ENCODE measurements at places on chromosomes 6 and 20.

DNA sequence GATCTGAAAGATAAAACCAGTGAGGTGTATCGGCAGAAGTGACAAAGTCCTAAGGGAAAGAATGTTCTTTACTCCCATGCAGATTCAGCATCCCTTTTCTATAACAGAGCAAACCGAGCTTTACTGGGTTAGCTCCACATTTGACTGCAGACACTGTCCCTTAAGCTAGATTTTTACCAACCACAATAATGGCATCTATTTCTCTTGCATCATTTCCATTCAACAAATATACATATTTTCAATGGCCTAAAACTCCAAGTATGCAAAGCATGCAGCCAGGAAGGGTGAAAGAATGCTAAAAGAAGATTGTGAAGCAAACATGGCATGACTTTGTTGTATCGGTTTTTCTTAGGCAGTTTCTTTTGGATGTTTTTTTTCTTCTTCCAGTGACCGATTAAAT is 255.4 kb downstream of the OGFRL1 start:
- no peak for DNase-seq

- DNase-seq = no peak
Observed at GRCh38 chr6:17448165-17448564, 54.8 kb downstream of the CAP2 start.

DNA sequence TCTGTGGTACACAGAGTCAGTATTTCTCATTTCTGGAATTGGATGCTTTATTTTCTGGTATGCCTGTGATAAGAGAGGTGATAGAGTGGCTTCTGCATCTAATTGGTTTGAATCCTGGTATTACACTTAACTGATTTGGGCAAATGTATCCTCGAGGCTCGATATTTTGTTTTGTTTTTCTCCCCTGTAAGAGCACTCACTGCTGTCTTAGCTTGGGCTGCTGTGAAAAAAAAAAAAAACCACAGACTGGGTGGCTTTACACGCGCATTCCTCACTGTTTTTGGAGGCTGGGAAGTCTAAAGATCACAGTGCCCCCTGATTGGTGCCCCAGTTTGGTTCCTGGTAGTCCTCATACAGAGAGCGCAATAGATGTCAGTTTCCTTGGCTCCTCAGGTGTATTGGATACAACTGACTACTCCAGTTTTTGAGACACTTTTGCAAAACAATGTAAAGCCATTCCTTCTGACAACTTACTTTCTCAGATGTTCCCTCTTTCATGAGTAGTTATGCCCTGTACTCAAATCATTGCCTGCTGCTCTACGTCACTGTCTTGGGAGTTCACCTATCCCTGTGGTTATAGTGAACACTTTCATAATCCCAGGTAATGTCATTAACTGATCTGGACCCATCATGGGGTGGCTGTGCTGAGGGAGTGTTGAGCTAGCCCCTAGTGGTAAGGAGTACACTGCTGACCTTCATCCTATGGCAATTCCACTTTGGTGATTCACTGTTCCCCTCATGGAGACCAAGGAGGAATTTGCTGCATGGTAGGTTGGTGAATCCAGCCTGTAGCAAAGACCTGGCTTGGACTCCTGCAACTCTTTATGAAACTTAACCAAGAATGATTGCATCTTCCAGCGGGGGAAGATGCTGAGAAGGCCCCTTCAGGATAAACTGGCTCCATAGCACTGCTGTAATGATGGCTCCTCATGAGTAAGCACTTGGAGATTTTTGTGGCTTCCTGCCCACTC is 3.5 kb upstream of the ACAT2 start:
- no peak for DNase-seq

DNA sequence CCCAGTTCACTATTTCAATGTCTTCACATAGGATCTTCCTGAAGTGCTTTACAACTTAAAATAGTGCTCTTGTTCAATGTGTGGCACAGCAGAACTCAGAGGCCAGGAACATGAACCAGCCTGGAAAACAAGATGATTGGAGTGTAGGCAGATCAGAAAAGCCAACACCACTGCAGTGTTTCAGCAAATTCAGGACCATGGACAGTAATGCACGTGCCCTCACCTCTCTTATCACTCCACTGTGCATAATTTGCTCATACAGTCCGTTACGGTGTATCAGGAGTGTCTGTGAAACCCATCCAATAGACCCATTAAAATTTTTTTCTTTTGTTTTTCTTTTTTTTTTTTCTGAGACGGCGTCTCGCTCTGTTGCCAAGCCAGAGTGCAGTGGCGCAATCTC is 27.6 kb upstream of the HACE1 start:
- no peak for DNase-seq

- DNase-seq = no peak
Observed at GRCh38 chr6:8888468-8888867, 453.1 kb upstream of the SLC35B3 start.

GRCh38 chr6:33983109-33983716 is 162.7 kb downstream of the GRM4 start:
- no peak for DNase-seq

GRCh38 chr20:48904566-48905296 is 16.8 kb upstream of the ARFGEF2 start:
- peak; percentile 65 for DNase-seq

DNA sequence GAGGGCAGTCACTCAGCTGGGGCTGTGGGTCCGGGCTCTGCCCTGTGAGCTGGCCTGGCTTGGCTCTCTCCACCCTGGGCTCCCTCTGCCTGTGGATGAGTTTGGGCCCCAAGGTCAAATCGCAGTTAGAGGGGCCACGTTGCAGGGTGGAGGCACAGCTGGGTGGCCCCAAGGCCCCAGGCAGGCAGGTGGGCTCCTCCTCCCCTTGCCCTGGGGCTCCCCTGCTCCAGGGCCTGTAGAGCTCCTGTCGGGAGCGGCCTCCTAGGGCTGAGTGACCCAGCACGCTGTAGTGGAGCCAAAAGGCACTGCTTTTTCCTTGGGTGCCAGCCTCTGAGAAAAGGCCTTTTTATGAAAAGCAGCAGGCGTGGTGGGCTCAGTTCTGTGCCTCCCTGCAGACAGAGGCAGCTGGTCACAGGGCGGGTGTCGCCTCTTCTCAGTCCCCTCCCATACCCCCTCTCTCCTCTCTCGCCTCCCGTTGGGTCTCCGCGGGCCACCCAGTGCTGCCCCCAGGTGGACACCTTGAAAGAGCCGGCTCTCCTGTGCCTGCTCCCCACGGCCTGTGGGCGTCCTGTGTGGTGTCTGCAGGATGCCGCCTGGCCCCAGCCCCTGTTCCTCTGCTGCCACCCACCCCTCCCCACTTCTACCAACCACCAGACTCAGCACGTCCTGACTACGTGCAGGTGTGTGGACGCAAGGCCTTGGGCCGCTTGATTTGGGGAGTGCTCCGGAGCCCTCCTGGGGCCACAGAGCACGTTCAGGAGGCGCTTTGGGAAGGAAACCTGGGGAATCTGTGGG is 13.2 kb downstream of the SS18L1 start:
- DNase-seq = peak; percentile 58

DNA sequence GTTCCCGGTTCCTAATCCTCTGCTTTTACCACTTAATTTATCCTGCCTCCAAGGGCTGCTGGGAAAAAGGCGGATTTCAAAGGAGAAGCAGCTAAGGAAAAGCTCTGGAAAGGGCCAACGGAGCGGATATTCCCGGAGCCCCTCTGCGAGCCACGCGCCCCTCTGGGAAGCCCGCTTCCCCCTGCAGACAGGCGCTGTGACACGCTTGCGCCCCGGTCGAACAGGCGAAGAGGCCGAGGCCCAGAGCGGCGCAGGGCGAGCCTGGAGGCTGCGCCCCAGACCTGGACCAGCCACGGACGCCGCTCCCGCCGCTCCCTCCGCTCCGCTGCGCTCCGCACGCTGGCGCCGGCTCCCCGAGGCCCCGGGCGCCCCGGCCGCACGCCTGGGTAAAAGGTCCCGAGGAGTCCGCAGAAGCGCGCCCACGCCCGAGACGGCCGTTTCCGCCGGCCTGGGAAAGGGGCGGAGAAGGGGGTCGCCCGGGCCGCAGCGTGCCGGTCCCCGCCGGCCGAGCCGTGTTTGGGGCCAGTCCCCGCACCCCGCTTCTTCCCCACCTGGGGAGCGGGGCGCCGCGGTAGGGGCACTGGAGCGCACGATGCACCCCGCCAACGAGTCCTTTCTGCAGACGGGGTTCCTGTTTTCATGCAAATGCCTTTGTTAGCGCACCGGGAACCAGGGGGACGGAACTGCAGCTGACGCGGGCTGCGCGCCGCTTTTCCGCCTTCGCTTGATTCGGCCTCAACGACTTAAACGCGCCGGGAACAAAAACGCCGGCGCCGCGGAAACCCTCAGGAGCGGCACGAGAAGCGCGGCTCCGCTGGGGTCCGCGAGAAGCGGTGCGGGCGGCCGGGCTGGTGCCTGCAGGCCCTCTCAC is 91.9 kb upstream of the SIRPA start:
- DNase-seq = no peak

DNA sequence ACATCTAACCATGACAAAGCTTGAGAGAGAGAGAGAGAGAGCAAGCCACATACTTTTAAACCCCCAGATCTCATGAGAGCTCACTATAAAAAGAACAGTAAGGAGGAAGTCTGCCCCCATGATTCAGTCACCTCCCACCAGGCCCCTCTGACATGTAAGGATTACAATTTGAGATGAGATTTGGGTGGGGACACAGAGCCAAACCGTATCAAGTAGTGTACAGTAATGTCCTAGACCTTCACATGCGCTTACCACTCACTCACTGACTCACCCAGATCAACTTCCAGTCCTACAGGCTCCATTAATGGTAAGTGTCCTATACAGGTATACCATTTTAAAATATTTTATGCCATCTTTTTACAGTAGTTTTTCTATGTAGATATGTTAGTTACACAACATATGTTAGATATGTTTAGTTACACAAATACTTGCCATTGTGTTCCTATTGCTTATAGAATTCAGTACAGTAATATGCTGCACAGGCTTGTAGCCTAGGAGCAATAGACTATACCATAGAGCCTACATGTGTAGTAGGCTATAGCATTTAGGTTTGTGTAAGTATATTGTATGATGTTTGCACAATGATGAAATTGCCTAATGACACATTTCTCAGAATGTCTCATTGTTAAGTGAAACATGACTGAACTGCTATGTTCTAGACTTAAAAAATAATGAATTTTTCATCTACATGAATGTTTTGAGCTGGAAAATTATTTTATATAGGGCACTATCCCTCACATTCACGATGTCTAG is 11.7 kb downstream of the TSPYL1 start:
- DNase-seq = no peak

- DNase-seq = no peak
Observed at GRCh38 chr6:98945311-98946115, 2.2 kb downstream of the FBXL4 start.

DNA sequence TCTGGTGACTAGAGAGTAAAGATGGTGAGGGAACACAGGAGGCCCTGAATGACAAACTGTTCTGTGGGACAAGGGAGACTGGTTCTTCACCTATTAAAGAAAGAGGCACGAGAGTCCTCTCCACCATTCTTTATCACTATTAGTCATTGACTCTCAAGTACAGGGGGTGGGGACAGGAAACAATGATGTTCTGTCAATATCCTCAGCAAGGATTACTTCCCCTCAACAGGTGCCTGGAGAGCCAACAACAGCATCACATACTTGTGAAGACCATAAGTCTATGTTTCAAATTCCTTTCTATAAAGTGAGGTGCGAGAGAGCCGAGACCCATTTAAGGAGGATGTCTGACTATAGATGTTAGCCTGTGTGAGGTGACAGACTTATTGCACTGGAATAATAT is 72.4 kb upstream of the TBC1D7 start:
- DNase-seq = no peak

GRCh38 chr6:168450917-168451316 is 9.9 kb downstream of the SMOC2 start:
- DNase-seq = no peak

- DNase-seq = no peak
Observed at GRCh38 chr6:10791673-10792072, 44.1 kb downstream of the TMEM14B start.

DNA sequence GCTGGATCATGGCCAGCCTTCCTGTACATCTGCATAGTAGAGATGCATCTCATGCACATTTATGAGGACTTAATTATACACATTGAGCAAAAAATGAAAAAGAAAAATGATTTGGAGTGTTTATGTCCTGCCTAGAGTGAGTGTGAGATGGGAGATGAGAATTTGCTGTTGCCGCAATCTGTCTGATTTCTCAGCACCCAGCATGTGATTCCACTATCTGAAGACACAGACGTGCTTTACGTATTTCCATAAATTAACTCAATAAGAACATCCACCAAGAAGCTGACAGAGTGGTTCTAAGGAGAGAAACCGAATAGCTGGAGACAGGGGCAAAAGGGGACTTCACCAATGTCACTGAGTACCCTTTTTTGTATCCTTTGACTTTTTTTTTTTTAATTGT is 15.2 kb downstream of the EDEM2 start:
- DNase-seq = no peak

- DNase-seq = no peak
Observed at GRCh38 chr20:62875419-62876361, 14.1 kb upstream of the TCFL5 start.

- DNase-seq = no peak
Observed at GRCh38 chr6:3311826-3312225, 53.1 kb downstream of the PSMG4 start.

DNA sequence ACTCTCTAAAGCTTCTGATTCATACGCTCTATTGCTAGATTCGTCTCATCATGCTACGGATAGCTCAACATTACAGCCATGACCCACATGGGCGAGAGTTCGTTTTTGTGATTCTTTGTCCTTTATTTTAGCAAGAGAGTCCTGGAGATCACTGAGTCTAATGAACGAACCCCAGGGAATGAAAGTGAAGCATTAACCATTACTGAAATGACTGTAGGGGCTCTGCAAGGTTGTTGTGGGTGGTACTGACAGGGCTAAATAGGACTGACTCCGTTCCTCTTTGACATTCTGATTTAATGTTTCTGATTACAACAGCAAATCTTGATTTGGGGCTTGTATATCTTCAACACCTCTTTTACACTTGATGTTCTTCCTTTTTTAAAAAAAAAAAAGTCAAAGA is 13.7 kb upstream of the RTF2 start:
- no peak for DNase-seq

- DNase-seq = no peak
Observed at GRCh38 chr20:32664678-32665159, 9.0 kb downstream of the C20orf203 start.

DNA sequence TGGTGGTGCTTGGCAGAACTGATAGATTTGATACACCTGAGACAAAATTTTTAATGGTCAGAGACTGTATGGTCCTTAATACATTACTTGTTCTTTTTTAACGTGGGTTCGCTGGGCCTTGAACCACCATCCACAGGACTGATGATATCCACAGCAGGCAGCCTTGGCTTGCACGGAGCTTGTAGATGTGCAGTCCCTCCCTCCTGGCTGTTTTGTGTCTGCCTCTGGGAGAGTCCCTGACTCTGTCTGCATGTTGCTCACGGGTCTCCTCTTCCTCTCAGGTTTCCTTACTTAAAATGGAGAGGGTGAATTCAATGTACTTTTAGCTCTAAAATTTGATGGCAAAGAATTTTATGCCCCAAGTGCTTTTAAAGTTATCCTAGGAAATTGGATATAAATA is 17.5 kb downstream of the KIF25 start:
- DNase-seq = no peak

DNA sequence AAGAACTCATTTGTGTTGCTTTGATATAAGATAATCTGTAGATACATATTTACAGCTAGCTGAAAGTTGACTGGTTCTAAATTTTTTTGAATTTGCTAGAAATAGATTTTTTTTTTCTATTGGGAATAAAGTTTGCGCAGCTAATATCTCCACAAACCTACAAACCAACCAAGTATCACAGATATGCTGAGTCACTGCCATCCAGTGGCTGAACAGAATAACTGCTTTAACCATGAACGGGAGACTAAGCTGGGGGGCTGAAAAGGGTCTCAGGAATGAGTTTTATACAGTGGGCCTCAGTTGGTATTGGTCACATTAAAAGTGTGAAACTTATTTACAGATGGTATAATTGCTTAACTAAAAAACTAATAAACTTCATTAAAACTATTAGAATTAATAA is 326.7 kb upstream of the CNR1 start:
- no peak for DNase-seq

- DNase-seq = no peak
Observed at GRCh38 chr6:88119769-88120168, 46.4 kb downstream of the CNR1 start.
